ENCODE measurements at places on chromosomes 4 and X. TPM values are rescaled to one million over a fixed set of nuclear protein-coding genes. Genes with fewer than 3 reads are reported as not detected.

- no peaks in the 10 kb centered on the region for H3K36me3 ChIP-seq
- H3K27ac ChIP-seq = no peak overlapping the region
- H3K4me3 ChIP-seq = no peak overlapping the region
- H3K27me3 ChIP-seq = peaks cover 3% of the 10 kb centered on the region
- no peak for DNase-seq
- H3K4me1 ChIP-seq = no peaks in the 10 kb centered on the region
Observed at GRCh38 chr4:67332627-67333026, 212.7 kb downstream of the CENPC start.

DNA sequence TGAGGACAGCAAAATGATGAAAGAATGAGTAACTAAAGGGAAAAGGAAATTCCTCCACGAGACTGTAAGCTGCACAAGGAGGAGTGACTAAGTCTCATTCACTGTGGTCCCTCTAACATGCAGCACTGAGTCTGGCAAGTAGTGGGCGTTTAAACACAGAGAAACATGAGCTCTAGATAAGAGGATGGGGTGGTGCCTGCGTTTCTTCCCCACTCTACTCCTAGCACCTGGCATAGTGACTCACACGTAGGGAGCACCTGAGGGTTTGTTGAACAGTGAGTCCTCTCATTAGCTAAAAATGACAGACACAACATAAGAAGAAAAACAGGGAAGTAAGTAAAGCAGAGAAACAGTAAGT is 105.8 kb upstream of the CBR4 start:
- no peaks in the 10 kb centered on the region for H3K27me3 ChIP-seq
- H3K36me3 ChIP-seq = no peaks in the 10 kb centered on the region
- DNase-seq = no peak
- no peaks in the 10 kb centered on the region for H3K4me1 ChIP-seq

DNA sequence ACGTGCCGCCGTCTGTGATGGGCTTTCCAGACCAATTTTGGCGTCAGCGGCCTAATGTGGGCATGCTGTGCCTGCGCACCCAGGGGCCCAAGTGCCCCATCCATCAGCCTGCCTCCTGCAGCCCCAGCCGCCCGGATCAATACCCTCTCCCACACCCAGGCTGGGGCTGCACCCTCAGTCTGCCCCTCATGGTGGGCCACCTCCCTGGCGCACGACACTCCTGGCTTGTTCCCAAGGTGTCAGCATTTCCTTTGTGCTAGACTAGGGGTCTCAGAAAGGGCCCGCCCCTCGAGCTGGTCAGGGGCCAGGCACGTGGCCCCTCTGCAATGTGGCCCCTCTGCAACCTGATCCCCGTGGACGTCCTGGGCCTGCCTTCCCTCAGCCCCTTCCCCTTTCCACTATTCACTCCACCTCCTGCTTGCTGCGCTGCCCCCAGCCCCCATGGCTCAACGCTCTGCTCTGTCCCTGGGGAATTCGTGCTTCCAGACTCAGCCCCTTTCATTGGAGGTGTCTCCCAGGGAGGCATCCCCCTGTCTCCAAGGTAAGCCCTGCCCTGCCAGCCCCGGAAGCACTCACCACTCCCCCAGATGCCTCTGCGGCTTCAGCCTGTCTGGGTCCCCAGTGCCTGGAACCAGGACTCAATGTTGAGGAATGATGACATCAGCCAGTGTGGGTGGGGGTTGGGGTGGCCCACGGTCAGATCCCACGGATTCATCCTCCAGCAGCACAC is 130.8 kb downstream of the HMX1 start:
- H3K27ac ChIP-seq = no peak overlapping the region
- no peak overlapping the region for H3K4me3 ChIP-seq
- no peaks in the 10 kb centered on the region for H3K4me1 ChIP-seq
- DNase-seq = no peak
- no peaks in the 10 kb centered on the region for H3K36me3 ChIP-seq

DNA sequence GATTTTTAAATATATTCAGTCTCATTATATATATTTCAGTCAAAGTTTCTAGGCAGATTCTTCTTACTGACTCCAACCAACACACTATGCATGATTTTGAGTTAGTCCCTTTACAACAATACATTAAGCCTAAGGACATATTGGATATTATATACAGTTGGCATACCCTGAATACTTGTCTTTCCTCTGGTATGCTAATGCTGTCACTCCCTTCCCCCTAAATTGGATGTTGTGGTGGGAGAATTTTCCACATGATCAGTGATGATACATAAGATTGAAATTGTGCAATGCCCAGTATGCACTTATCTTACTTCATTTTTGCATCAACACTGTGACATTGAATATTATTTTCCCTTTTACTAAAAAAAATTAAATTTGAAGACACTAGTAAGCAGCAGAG is 935.2 kb downstream of the PCDH7 start:
- no peak overlapping the region for H3K4me3 ChIP-seq
- H3K27me3 ChIP-seq = no peaks in the 10 kb centered on the region
- no peak for DNase-seq
- H3K4me1 ChIP-seq = no peaks in the 10 kb centered on the region
- H3K27ac ChIP-seq = no peak overlapping the region

GRCh38 chr4:116064331-116064730 is 950.9 kb upstream of the NDST4 start:
- no peaks in the 10 kb centered on the region for H3K36me3 ChIP-seq
- H3K4me1 ChIP-seq = no peaks in the 10 kb centered on the region
- H3K4me3 ChIP-seq = no peak overlapping the region
- H3K27ac ChIP-seq = no peak overlapping the region
- DNase-seq = no peak

DNA sequence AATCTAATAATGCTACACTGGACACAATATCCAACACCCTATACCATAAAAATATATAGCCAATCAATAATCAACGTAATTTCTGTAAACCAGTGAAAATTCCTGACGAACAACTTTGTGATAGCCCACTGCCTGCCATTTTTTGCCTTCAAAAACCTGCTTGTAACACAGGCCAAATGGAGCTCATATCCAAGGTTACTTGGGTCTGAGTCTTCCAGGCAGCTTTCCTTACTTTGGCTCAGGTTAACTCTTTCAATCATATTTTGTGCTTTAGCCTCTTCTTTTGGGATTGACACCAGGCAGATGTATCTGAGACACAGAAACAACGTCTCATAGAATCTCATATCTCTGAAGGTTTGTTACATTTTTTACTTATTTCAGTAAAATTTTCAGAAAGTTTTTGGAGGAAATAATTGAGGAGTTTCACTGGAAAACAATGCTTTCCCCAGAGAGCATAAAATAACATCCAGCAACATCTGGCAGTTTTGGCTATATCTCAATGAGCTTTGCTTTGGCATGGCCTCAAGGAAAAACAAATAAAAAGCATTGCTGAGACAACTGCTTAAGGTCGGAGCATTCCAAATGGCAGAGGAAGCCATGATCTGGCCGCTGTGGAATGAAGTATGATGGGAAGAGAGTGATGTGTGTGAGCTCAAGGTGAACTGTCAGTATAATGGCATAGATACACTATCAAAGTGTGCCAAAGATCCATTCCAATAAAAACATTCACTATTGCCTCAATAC is 162.9 kb upstream of the SPIN4 start:
- no peak overlapping the region for H3K27ac ChIP-seq
- H3K4me3 ChIP-seq = no peak overlapping the region
- DNase-seq = no peak
- H3K36me3 ChIP-seq = no peaks in the 10 kb centered on the region

- DNase-seq = no peak
- H3K4me3 ChIP-seq = no peak overlapping the region
- no peak overlapping the region for H3K27ac ChIP-seq
- no peaks in the 10 kb centered on the region for H3K36me3 ChIP-seq
- no peaks in the 10 kb centered on the region for H3K27me3 ChIP-seq
Observed at GRCh38 chr4:13309751-13310150, 174.4 kb downstream of the RAB28 start.

GRCh38 chrX:150364347-150365050 is 1.4 kb downstream of the MAMLD1 start:
- no peaks in the 10 kb centered on the region for H3K36me3 ChIP-seq
- H3K27me3 ChIP-seq = peaks cover 8% of the 10 kb centered on the region
- H3K4me1 ChIP-seq = peaks cover 36% of the 10 kb centered on the region
- no peak for DNase-seq

- H3K36me3 ChIP-seq = no peaks in the 10 kb centered on the region
- peaks cover 26% of the 10 kb centered on the region for H3K4me1 ChIP-seq
- no peak for DNase-seq
- H3K4me3 ChIP-seq = peak overlapping the region; percentile 91
Observed at GRCh38 chrX:40734971-40735324, 394 bp downstream of the MED14 start.

DNA sequence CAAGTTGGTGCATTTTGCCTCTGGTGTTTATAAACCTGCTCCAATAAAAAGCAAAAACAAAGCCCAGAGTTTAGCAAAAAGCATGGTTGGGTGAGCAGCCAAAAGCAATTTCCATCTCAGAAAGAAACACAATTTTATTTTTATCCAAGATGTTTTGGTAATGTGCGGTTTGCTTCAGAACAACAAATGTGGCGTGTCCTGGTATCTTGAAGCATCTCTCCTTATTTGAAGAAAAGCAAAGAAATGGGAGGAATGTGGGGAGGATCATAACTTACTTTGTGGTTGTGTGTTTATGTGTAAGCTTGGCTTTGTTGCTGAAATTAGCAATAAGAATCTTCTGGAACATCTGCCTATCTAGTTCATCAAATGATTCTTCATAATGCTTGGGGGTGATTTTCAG is 88.3 kb upstream of the DDX3X start:
- H3K4me1 ChIP-seq = no peaks in the 10 kb centered on the region
- no peak for DNase-seq
- H3K4me3 ChIP-seq = no peak overlapping the region
- H3K36me3 ChIP-seq = no peaks in the 10 kb centered on the region

DNA sequence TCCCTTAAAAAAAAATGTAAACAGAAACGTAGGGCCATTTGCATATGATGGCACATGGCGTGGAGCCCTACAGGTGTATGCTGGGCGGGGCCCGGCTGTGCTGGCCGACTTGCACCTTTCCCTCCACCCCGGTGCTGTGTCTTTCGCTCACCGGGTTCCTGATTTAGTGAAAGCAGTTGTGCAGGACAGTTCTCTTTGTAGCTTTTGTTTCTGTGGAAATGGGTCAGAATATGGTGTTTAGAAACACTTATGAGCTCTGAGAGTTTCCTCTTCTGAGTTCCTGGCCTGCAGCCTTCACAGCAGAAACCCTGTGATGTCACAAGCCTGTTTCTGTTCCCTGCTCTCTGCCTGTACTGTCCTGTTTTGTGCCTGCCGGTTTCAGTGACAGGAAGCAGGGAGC is 22.5 kb upstream of the MSANTD1 start:
- DNase-seq = no peak
- no peak overlapping the region for H3K27ac ChIP-seq
- H3K27me3 ChIP-seq = no peaks in the 10 kb centered on the region
- no peak overlapping the region for H3K4me3 ChIP-seq
- no peaks in the 10 kb centered on the region for H3K4me1 ChIP-seq

- H3K36me3 ChIP-seq = no peaks in the 10 kb centered on the region
- no peaks in the 10 kb centered on the region for H3K27me3 ChIP-seq
- no peak overlapping the region for H3K4me3 ChIP-seq
- H3K4me1 ChIP-seq = no peaks in the 10 kb centered on the region
- DNase-seq = no peak
Observed at GRCh38 chr4:180377741-180378140, 1865.5 kb upstream of the TENM3 start.

GRCh38 chr4:55087913-55088260 is 37.5 kb downstream of the KDR start:
- H3K4me1 ChIP-seq = no peaks in the 10 kb centered on the region
- no peak for DNase-seq
- H3K36me3 ChIP-seq = no peaks in the 10 kb centered on the region
- no peak overlapping the region for H3K27ac ChIP-seq
- no peaks in the 10 kb centered on the region for H3K27me3 ChIP-seq

DNA sequence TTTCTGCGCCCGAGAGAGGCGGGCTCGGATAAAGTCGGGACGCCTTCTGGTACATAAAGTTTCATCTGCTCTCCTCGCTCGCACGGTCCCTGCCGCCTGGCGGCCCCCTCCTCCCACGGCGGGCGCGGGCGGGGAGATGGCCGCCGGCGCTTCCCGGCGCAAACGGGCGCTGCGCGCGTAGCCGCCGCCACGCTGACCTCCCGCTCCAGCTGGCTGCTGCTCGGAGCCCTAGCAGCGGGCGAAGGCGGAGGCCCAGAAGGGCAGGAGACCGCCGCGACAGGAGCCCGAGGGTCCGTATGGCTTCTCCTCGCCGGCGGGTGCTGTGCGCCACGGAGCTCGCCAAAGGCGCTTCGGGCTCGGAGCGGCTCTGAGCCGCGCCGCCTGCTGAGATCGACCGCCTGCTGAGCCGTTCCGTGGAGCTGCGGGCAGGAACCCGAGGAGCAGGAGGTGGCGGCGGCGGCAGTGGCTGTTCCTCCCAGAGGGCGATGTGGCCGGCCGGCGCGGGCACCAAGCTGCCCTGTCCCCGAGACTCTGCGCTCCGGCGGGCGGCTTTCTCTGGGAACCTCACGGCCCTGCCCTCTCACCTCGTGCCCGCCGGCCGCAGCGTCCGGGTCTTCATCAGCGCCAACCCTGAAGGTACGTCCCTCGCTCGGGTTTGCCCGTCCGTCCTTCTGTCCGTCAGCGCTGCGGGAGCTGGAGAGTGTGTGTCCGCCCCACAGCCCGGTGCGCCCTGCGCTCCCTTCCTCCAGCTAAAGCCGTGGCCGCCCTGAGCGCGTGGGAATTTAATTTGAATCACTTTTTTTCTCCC is at the start of gene NWD2:
Gene NWD2, plus strand, starts transcription at position 161 of the 808 bp plus-strand sequence. Its CDS starts 325 bp downstream, at position 486.
- H3K36me3 ChIP-seq = no peaks in the 10 kb centered on the region
- H3K27ac ChIP-seq = no peak within 1 kb of the TSS
- DNase-seq = no peak
- no peak within 1 kb of the TSS for H3K4me3 ChIP-seq
- no peaks in the 10 kb centered on the region for H3K4me1 ChIP-seq
- H3K27me3 ChIP-seq = peaks cover 3% of the 10 kb centered on the region

DNA sequence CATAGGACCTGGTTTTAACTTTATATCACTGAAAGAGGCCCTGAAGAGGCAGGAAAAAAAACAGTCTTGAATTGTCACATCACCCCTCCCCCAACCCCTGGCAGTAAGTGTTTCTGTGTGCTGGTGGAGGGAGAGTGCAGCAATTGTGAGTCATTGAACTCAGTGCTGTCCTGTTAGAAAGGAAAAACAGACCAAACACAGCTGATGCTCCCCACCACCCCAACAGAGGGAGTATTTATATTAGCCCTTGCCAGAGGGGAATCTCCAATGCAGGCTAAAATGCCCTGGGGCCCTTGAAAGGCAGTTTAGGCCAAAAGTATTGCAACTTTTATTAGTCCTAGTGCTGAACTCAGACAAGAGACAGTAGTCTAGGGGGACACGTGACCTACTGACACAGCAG is 197.8 kb upstream of the AGTR2 start:
- H3K27ac ChIP-seq = no peak overlapping the region
- no peak for DNase-seq
- no peaks in the 10 kb centered on the region for H3K36me3 ChIP-seq
- H3K4me3 ChIP-seq = no peak overlapping the region

Gene FGF5
- not detected for total RNA-seq

Gene PTCHD1
- total RNA-seq = not detected

Gene TBX22
- not detected for total RNA-seq

Gene REELD1
- not detected for total RNA-seq

Gene HEPH
- total RNA-seq = not detected

Gene PHOX2B
- not detected for total RNA-seq

Gene CCDC110
- total RNA-seq = not detected

Gene KIT
- 0.49 TPM for total RNA-seq

Measured in CD4-positive, CD25-positive, alpha-beta regulatory T cell (primary cell).